ENCODE measurements at places on chromosomes 6 and 20. TPM values are rescaled to one million over a fixed set of nuclear protein-coding genes. Genes with fewer than 3 reads are reported as not detected.

Gene TTBK1
- total RNA-seq: not detected

Gene TTK
- total RNA-seq: 26.2 TPM

Gene OPRL1
- total RNA-seq: 1.9 TPM

Gene FHL5
- total RNA-seq: not detected

Gene SEMG2
- not detected for total RNA-seq

Gene DACT2
- total RNA-seq: not detected

Gene CRYBG1
- 30.2 TPM for total RNA-seq

Gene TCP11
- total RNA-seq: not detected

Gene LST1
- 67.8 TPM for total RNA-seq

Gene SLC17A9
- total RNA-seq: 20.6 TPM

Gene KPNA5
- total RNA-seq: 14.0 TPM

Gene RIPPLY2
- not detected for total RNA-seq

Gene SAPCD1
- total RNA-seq: 11.3 TPM

Gene ISM1
- total RNA-seq: 1.1 TPM

Gene MUC21
- total RNA-seq: not detected

Gene TRIM15
- not detected for total RNA-seq

Gene ENPP4
- 5.1 TPM for total RNA-seq

Gene MICA
- total RNA-seq: 8.9 TPM

Gene MDFI
- not detected for total RNA-seq

Gene NTSR1
- 0.10 TPM for total RNA-seq

Gene SLC22A23
- 5.5 TPM for total RNA-seq

Gene TBXT
- total RNA-seq: not detected

Gene EEF1A2
- 0.88 TPM for total RNA-seq

Gene OR2H2
- not detected for total RNA-seq
